ENCODE measurements at places on chromosomes 3 and 15.

DNA sequence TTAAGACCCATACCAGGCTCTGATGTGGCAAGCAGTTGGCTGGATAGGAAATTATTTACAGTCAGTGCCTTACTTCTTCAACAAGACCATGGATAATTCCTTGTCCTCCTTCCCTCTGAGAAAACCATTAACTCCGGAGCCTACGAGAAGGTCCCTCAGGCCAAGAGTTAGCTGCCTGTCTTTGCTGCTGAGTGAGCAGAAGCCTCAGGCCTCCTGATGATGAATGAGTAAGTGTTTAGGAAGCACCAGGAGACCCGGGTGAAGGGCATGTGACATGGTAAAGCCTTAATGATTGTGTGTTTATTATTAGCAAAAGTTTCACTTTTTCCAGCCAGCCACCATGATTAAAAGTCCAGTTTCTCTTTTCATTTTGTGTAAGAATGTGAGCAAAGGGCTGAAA is 174.9 kb upstream of the TOPAZ1 start:
- DNase-seq = no peak

- no peak for DNase-seq
Measured at GRCh38 chr3:183539811-183540210, 15.7 kb downstream of the KLHL6 start.

GRCh38 chr3:49006408-49007067 is 653 bp upstream of the WDR6 start:
- no peak for DNase-seq

DNA sequence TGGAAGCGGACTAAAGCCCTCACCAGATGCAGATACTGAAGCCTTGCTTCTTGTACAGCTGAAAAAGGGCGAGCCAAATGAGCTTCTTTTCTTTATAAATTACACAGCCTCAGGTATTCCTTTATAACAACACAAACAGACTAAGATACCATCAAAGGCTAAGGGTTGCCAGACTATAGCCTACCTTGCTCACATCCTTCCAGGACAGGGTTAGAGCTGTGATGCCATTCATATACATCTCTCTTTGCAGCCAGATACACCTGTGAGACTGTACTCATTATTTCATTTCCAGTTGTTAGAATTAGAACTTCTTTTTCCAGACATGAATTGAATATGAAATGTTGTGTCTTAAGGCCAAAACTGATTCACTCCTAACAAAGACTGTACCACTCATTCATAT is 262.8 kb upstream of the NR2F2 start:
- DNase-seq = no peak

DNA sequence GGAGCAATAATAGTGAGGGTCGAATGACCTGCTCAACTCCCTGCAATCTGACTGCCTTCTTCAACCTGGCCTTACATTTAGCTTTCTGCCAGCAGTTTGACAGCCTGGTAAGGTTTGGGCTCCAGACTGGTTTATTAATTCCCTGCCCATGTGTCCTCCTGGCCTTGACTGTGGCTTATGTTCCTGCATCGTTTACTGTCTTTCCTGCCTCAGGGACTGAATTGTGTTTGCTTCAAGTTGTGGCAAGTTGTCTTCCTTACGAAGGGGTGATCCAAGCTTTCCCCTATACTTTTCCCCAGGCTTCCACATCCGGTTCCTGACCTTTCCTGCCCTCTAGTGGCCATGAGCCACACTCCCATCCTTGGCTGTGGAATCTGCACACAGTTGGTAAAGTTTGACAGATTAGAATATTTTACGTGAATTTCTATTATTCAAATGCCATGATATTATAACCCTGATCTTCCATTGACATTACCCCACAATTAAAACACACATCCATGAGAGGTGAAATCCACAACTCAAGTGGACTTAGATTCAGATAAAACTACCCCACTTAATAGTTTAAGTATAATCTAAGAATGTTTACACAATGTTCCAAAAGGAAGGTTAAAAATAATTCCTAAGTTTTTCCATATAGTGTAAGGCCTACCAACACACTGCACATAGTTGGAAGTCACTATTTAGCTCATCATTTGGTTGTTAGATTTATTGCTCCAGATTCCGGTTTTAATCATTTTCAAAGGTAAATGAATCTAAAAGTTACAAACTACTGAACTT is 95.7 kb downstream of the NEDD4 start:
- no peak for DNase-seq

- DNase-seq = no peak
Measured at GRCh38 chr3:150875548-150875947, 29.7 kb downstream of the MINDY4B start.

GRCh38 chr3:24060055-24060454 is 115.0 kb downstream of the NR1D2 start:
- no peak for DNase-seq

GRCh38 chr3:140420621-140421357 is 257.1 kb upstream of the TRIM42 start:
- no peak for DNase-seq

- DNase-seq = peak; percentile 88
Measured at GRCh38 chr3:149480326-149481017, 6.0 kb downstream of the TM4SF4 start.

DNA sequence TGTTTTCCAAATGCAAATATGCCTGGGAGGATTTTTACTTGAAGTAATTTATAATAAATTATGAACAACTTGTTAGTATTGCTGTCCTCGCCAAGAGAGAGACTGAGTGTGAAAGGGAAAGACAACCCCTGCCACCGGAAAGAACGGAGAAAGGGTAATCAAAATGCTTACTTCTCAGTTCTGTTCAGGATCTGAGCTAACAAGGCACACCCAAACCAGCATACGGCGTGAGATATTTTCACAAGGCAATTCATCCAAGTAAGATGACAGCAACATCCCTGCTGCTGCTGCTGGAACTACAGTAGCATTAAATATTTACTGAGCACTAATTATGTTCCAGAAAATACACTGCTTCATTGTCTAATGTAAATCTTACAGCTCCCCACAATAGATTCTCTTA is 96.1 kb downstream of the KBTBD8 start:
- no peak for DNase-seq

- no peak for DNase-seq
Measured at GRCh38 chr15:42101861-42102260, 7.5 kb upstream of the PLA2G4D start.
